ENCODE measurements at places on chromosomes 13 and 19.

GRCh38 chr13:90995614-90996013 lies 351.9 kb upstream of the MIR17HG start:
- no peak for DNase-seq

GRCh38 chr13:24271601-24272451 lies 37.6 kb upstream of the C1QTNF9 start:
- peak; percentile 58 for DNase-seq

DNA sequence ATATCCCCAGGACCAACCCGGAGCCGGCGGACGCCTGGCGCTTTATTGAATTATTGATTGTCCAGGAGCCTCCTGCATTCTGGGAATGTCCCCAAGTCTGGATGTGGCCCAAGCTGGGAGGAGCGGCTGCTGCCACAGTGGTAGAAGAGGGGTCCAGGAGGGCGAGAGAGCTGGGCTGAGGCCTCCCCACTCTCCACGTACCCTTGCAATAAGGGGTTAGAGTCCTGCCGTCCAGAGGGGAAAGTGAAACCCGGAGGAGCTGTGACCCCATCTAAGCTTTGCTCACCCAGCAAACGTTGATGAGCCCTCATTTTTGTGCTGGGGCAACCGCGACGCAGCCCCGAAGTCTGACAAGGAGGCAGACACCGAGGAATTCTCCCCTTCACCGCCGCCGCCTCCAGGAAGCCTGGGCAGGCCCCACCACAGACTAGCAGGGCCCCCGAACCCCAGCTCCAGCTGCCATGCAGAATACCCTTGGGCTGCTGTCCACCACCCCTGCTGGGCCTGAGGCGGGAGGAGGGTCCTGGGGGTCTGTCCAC lies 1.4 kb upstream of the C2CD4C start:
- no peak for DNase-seq

GRCh38 chr13:21997726-21998125 lies 326.9 kb downstream of the FGF9 start:
- DNase-seq: no peak

GRCh38 chr19:4970558-4971423 lies 1.9 kb downstream of the KDM4B start:
- no peak for DNase-seq

DNA sequence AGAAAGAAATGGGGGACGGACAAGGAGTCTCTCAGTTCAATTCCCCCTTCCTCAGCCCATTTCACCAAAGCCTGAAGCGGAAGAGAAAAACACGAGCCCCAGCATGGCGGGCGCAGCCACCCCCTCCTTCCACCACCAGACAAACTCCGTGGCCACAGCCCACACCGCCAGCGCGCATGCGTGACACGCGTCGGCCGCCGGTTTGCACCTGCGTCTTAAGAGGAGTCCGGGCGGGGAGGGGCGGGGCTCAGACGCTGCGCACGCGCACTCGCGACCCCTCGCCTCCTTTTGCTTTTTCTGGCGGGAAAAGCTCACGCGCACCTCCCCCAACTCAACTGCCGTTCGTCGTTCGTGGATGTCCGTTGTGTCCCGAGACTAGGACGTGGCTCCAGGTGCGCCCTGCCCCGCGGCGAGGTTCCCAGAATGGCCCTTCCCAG lies at the start of gene KASH5:
TSS of gene KASH5 (plus strand) at position 314 of the 437 bp plus-strand sequence. CDS start 2,635 bp downstream, outside the sequence.
- DNase-seq: peak; percentile 72
